ENCODE measurements at places on chromosomes 6 and 20.

DNA sequence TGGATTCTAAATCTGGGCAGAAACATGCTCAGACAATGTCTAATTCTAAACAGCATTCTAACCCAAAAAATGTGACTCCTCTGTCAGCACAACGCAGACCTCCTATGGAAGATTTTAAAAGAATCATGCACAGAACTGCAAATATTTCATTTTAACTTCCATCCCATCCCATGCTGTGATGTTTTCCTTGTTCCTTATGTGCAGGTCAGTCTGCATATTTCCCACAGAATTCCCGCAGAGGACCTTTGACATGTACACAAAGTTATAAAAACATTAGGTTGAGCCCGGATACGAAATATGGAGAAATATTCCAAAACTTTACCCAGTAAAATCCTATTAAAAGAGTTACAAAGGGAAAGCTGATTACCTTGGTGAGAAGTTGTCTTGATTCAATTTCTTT, 467.1 kb upstream of the EPHA7 start:
- no peak for DNase-seq

DNA sequence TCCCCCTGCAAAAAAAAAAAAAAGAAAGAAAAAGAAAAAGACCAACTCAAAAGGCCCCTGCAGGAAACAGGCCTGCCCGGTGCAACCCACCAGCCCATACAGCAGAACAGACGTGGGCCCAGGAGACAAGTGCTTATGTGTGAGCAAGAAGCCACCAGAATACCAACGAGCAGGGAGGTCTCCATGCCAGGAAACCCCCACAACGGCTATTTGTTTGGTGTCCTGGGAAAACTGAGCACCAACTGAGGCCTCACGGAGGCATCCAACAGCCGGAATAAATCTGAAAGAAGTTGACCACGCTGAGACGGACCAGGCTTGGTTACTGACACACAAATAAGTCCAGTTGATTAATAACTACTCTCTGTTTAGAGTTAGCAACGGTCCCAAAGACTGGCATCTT, 29.7 kb downstream of the PTPRT start:
- no peak for DNase-seq

DNA sequence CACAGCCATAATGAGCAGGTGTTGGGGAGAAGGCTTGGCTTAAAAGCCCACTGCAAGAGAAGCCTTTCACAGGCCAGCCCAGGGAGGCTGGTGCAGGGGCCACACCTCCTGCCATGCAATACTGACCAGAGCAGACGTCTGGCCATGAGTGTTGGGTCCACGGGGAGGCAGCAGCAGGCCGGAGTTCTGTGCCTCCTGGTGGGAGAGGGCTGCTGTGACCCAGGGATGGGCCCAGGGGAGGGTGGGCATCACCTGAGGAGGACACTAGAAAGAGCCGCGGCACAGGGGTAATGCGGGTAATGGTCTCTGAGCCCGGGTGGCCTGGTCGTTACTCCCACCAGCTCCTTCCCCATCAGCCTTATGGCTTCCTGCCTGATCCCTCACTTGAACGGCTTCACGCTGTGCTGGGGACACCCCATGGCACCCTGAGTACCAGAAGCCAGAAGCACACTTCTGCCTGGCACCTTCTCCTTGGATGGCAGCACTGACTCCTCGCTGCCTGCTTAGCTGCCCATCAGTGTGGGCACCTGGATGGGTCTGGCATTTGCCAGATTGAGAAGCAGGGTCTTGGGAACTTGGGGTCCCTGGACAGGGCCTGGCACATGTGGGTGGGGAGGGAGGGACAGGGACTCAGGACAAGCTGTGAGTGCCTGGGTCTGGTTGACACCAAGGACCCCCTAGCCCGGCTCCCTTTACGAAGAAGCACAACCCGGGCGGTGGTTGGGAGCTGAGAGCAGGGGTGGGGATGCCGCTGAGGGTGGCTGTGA, 108.8 kb downstream of the ASXL1 start:
- DNase-seq: peak; percentile 81

- no peak for DNase-seq
Measured at GRCh38 chr6:143700684-143701348, 23.1 kb downstream of the PHACTR2 start.

DNA sequence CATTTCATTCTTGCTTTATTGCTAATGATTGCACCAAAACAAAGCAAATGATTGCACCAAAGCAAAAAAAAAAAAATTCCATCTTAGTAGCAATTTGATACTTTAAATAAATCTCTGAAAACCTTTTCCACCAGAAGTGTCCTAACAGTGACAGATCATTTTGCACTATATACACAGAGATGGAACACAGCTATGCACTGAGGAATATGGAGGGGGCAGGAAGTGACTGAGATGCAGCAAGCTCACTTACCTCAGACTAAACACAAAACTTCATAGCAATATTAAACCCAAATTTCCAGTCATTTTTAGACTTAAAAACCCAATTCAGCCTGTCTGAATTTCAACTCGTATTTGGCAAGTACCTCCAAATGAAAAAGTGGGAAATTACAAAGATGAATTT, 41.2 kb downstream of the HIVEP2 start:
- no peak for DNase-seq

GRCh38 chr6:131914967-131915751, 36.0 kb downstream of the CCN2 start:
- no peak for DNase-seq

GRCh38 chr20:58824843-58825242, 25.9 kb downstream of the GNAS-AS1 start:
- no peak for DNase-seq

- DNase-seq: no peak
Measured at GRCh38 chr6:118784641-118785164, 109.2 kb upstream of the ASF1A start.

DNA sequence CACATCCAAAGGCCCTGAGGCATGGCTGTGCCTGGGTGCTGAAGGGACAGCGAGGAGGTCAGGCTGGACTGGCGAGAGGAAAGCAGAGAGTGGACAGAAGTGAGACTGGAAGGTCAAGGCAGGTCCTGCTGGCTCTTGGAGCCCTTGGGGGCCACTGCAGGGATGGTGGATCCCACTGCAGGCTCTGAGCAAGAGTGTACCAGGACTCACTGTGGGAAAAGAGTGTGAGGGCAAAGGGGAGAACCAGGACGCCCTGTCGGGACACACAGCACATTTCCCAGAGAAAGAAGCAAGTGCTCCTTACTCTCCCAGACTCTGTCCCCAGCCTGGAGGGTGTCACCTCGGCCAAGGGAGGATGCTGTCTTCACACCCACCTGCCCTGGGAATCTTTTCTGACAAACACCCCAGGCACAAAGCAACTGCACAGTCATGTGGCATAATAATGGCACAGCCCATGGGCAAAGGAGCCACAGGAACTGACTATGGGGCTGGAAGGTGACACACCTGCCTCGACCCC, 172.3 kb upstream of the CST7 start:
- DNase-seq: peak; percentile 23

GRCh38 chr20:38725931-38726803, 1.9 kb downstream of the SLC32A1 start:
- no peak for DNase-seq

DNA sequence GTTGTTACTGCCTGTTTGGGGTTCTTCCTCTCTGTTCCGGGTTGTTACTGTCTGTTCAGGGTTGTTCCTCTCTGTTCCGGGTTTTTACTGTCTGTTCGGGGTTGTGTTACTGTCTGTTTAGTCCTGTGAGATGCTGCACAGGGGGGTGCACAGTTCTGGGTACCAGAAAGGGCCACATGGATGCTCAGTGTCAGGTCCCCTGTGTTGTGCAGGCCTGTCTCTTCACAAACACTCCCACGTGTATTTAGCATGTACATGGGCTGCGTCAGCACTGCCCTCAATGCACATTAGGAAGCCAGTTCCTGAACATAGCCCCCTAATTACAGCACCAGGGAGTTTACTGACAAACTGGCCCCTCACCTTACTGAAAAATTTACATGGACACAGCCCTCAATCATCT, 118.5 kb downstream of the DLL1 start:
- no peak for DNase-seq

DNA sequence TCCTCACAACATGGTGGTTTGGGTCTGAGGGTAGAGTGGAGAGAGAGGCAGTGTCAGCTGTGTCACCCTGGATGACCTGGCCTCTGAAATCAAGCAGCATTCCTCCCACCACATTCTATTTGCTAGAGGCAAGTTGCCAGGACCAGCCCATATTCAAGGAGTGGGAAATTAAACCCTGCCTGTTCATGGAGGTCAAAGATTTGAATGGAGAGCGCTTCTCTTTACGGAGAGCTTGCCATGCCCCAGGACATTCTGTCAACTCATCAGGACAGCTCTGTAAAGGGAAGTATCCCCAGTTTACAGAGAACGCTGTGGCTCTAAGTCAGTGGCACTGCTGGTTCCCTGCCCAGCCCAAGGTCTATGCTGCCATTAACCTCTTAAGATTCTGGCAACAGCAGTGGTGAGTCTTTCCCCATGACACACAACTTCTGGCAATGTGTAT, 90.0 kb upstream of the INSM1 start:
- DNase-seq: no peak

GRCh38 chr6:137722749-137723272, 144.2 kb upstream of the TNFAIP3 start:
- DNase-seq: no peak

Data from RWPE2 (cell line).